Stimulated activated naive CD8-positive, alpha-beta T cell treated with anti-CD3 and anti-CD28 coated beads, Interleukin-15, amount 100 ng/mL, for 72 hours (primary cell): ENCODE measurements at places on chromosomes 5 and 9.

GRCh38 chr9:77015327-77016048, 4.0 kb upstream of the FOXB2 start:
- DNase-seq: no peak

DNA sequence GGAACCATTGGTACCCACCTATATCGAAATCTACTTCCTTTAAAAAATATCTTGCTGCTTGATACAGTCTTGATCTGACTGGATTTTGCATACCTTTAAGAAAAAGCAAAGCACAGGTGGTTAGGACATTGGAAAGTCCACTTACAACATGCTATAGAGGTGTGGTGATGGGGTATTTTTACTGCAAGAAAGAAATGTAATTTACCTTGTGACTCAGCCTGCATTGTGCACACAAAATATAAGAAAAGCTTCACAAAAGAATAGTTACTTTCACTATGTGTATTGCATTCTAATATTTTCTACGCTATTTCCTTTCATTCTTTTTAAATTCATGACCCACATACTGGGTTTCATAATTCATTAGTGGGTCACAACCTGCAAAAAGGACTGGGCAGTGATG, 236.2 kb upstream of the RASEF start:
- no peak for DNase-seq

DNA sequence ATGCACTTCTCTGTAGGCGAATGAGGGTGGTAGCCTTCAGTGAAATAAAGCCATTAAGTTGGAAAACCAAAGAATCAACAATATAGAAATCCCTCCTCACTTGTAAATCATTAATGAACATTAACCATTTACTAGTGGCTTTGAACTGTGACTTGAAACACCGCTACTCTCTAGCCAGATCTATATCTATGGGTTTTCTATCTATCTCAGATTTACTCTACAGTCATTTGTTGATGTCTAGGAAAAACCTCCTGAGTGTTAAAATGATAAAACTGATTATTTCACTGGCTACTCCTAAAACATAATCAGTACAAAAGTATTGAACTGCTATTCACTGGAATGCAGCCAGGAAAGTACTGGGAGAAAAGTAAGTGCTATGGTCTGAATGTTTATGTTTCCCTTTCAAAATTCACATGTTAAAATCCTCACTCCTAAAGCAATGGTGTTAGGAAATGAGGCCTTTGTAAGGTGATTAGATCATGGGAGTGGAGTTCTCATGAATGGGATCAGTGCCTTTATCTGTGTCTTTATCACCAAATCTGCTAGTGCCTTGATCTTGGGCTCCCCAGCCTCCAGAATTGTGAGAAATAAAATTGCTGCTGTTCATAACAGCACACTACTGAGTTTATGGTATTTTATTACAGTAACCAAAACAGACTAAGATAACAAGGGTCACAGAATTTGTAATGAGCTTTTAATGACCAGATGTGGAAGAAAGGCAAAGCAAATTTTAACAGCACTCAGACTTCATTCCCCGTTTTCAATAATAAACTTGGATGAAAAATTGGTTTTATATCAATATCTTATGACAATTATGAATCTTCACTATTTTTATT, 8.6 kb upstream of the OXCT1 start:
- DNase-seq: no peak

DNA sequence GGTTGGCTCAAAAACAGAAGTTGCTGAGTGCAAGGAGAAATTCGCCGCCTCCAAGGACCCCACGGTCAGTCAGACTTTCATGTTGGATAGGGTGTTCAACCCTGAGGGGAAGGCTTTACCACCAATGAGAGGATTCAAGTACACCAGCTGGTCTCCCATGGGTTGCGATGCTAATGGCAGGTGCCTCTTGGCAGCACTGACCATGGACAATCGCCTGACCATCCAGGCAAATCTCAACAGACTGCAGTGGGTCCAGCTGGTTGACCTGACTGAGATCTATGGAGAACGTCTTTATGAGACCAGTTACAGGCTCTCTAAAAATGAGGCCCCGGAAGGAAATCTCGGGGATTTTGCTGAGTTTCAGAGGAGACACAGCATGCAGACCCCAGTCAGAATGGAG, 7.7 kb downstream of the GTF3C4 start:
- DNase-seq: no peak

GRCh38 chr9:118215549-118215948, 511.3 kb downstream of the TLR4 start:
- no peak for DNase-seq

DNA sequence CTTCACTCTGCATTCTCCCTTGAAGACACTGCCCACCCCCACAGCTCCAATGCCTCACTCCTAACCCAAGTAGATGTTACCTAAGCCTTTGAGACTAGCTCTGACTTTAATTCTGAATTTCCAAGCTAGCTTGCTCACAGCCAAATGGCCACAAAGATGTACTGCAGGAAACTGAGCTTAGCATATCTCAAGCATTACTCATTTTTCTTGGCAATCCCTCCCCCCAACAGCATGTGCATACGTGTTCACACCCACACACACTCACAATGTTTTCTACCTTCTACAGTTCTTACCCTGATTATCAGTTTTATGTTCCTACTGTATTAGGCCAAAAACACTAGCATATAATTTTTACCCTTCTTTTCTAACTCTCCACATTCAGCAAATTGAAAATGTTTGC, 13.7 kb upstream of the GRIA1 start:
- DNase-seq: no peak

- no peak for DNase-seq
Measured at GRCh38 chr5:170176916-170177315, 55.9 kb upstream of the C5orf58 start.
